Brain microvascular endothelial cell (primary cell): ENCODE measurements at places on chromosomes 4 and X.

DNA sequence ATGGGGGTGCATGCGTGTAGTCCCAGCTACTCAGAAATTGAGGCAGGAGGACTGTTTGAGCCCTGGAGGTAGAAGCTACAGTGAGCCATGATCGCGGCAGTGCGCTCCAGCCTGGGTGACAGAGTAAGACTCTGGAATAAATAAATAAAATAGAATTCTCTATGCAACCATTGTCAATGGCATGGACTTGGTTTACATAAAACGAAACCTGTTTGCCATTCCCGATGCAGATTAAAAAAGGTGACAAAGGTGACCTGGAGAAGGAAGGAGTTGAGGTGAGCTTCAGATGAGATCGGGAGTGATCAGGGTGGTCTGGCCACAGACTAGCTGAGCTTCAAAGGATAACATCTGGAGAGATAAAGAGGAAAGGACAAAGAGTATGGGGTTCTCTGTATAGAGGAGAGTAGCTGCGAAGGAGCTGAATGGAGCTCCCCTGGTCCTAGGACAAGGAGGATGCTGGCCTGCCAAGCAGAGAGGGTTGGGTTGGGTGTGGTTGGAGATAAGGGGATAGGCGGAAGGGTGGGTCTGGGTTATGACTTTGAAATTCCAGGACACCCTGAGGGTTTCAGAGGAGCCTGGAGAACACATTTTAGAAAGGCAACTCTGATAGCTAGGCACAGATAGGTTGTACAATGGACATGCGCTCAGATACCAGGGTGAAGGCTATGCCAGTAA lies 98.6 kb downstream of the RBM47 start:
- DNase-seq = no peak

DNA sequence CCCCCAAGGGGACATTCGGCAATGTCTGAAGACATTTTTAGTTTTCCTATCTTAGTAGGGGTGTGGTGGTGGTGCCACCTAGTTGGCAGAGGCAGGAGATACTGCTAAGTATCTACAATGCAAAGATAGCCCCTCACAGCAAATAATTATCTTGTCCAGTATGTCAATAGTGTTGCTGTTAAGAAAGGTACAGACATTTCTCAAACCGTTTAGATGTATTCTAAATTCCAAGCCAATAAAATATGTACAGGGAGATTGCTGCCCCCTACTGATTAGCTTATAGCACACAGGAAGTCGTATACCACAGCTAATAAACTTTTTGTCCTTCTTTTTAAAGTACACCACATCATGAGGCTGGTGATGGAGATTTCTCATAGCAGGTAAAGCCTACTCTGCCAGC lies 260.5 kb downstream of the TMA16 start:
- peak; percentile 16 for DNase-seq

DNA sequence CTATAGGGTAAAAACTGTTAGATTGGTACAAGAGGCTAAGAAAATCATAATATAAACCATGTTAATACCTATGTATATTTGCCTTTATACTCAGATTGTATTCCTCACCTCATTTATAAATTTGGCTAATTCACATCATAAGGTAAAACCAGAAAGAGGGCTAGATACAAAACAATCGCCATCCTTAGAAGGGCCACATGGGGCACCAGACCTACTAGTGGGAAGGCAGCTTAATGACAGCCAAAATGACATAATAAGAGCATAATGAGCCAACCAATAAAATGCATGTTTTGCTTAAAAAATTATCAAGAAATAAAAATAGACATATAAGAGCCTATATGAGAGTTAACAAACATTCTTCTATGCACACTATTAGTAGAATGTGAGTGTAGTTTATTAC lies 107.3 kb upstream of the PRDX4 start:
- no peak for DNase-seq

- no peak for DNase-seq
Observed at GRCh38 chr4:55834086-55834795, 14.7 kb downstream of the EXOC1L start.

- peak; percentile 85 for DNase-seq
Observed at GRCh38 chr4:73776321-73776729, 36.0 kb downstream of the CXCL8 start.
